ENCODE measurements at places on chromosomes 1 and 21.

DNA sequence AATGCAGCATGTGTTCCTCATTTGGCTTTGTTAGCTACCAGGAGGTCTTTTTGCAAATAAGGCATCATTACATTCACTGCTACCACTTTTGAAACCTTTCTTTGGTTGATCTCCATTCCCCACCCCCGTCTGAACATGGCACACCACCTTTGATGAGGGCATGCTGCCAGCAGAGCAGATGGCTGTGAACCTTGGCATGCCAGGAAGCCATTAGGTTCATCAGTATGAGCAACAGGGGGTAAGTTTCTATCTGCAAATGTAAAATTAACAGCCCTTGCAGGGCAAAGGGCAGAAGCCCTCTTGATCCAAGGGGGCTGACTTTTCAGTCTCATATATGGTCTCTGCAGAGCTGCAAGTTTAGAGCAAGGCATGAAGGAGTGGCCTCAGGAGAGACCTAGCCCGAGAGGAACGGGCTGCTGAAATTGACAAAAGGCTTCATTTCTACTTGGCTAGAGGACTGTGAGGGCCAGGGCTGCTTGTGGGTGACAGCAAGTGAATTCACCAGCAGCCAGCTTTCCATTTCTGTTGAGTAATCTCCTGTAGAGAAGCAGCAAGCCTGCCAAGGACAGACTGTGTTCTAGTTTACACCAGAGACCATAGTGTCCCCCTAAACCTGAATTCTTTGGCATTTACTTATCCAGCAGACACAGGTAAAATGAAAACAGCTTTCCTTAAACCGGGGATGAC lies 127.9 kb downstream of the ZNF326 start:
- DNase-seq: no peak

- no peak for DNase-seq
These were observed 3.9 kb upstream of the CD101 start for GRCh38 chr1:116997636-116998035.

GRCh38 chr1:5826601-5827000 lies 165.6 kb downstream of the NPHP4 start:
- DNase-seq: no peak

DNA sequence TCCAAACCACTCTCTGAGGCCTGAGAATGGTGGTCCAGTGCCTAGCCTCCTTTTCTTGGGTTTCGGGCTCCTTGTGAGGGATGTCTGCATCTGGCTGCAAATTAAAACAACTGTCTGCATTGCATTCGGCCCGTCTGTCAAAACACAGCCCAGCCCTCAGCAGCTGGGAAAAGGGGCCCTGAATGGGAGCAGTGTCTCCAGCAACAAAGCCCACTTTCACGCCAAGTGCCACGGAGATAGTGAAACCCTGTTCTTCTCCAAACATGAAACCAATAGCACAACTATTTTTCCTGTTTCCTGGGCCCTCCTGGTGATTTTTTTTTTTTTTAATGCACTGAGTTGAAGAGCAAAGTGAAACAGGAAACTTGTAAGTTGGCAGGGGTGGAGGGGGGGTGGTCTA lies 138.4 kb downstream of the PLXNA2 start:
- DNase-seq: no peak

Measured in SW 1271 (cell line).